ENCODE measurements at places on chromosomes 7 and 10.

GRCh38 chr7:92010215-92010614 lies 69.6 kb downstream of the AKAP9 start:
- DNase-seq, result no peak

GRCh38 chr10:78255796-78256638 lies 222.4 kb downstream of the RPS24 start:
- DNase-seq, result no peak

- DNase-seq, result no peak
Measured at GRCh38 chr10:66301078-66301477, 624.8 kb upstream of the LRRTM3 start.

DNA sequence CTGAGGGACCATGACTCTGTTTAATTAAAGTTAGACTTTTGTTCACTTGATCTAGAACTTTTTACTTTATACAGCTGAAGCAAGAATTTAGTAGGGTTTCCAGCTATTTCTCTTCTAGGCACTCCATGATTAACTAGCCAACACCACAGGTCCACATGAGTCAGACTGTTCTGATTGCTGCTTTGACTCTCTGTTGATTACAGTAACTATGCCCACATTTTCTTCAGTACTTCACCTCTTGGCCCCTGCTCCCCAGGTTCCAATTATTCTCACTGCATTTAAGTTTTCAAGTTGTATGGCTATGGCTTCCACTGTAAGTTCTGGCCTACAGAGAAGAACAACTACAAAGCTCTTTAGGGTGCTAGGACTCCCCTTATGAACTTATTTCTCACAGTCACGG lies 737.2 kb upstream of the IGFBP3 start:
- DNase-seq, result no peak

DNA sequence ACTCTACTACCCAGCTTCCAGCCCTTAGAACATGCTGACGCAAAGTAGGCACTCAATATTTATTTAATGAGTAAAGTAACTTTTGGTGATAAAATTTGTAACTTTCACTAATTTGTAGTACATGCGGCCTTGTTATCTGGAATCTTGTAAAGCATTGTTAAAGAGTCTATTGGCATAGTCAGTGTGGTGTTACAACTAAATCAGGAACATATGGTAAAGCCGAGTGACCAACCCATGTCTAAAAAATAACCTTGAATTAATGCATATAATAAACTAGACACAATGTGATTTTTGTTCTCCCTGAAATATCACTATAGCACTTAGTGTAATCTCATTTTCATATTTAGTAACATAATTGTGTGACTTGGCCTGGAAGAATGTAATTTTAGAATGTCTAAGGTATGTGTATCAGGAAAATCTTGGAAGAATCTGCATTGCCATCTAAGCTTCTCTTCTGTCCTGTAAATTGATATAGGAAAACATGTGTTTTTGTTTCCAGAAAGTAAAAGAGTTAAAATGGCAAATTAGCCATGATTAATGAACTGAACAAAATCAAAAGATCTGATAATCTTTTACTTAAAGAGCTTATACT lies 256.7 kb upstream of the GNAI1 start:
- no peak for DNase-seq

GRCh38 chr10:17787087-17787961 lies 21.8 kb upstream of the MRC1 start:
- DNase-seq, result no peak

DNA sequence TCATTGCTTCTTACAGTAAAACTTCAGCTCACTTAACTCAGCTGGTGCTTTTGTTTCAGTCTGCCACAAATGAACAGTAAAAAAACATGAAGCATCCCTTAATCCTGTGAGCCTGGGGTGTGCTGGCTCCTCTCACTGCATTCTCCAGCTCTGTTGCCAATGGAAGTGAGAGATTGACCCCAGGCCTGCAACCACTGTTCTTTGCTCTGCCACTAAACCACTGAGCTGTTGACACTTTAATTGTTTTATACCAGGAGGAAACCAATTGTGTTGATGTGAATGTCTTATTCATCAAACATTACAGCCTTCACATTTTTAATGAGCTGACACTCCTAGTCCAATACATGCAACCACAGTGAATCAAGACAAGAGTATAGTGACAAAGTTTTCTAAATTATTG lies 69.4 kb upstream of the FZD1 start:
- DNase-seq, result no peak

- no peak for DNase-seq
Measured at GRCh38 chr10:4894335-4894734, 68.3 kb downstream of the AKR1E2 start.

DNA sequence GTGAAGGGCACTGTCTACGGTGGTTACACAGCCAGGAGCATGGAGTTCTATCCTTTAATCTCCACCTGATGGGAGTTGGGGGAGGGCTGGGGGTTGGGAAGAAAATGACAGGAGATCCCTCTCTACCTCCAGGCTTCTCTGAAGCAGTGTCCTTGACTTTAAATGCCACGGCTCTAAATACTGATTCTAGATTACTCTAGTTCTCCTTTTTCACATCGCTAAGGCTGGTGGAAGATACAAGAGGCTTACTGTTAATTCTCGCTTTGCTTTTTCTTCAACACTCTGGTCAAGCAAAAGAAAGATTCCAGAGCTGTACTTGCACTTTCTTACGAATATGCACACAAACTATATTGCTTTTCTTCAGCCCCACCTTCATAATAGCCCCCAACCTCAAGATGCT lies 30.5 kb downstream of the ARL3 start:
- no peak for DNase-seq

- DNase-seq, result no peak
Measured at GRCh38 chr7:36072620-36073019, 80.4 kb upstream of the EEPD1 start.

- no peak for DNase-seq
Measured at GRCh38 chr10:17237149-17237527, 9.1 kb downstream of the VIM start.

- peak; percentile 41 for DNase-seq
Measured at GRCh38 chr10:92690211-92690914, 608 bp downstream of the HHEX start.

- DNase-seq, result no peak
Measured at GRCh38 chr10:52566471-52567246, 205.9 kb downstream of the MBL2 start.

DNA sequence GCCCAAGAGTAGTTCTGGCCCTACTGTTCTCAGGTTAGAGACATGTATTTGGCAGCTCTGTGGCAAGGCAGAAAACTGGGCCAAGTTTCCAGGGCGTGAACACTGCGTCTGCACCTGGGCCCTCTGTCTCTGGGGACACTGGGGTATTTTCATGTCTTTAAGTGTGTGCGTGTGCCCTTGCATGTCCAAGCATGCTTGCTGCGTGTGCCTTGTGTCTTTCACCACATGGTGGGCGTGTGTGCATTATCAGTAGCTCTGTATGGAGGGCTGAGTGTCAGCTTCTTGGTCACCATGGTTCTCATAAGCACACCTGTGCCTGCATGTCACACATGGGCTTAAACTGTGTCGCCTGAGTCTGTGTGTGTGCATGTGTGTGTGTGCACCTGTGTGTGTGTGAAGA lies 69.3 kb downstream of the HIPK2 start:
- no peak for DNase-seq

DNA sequence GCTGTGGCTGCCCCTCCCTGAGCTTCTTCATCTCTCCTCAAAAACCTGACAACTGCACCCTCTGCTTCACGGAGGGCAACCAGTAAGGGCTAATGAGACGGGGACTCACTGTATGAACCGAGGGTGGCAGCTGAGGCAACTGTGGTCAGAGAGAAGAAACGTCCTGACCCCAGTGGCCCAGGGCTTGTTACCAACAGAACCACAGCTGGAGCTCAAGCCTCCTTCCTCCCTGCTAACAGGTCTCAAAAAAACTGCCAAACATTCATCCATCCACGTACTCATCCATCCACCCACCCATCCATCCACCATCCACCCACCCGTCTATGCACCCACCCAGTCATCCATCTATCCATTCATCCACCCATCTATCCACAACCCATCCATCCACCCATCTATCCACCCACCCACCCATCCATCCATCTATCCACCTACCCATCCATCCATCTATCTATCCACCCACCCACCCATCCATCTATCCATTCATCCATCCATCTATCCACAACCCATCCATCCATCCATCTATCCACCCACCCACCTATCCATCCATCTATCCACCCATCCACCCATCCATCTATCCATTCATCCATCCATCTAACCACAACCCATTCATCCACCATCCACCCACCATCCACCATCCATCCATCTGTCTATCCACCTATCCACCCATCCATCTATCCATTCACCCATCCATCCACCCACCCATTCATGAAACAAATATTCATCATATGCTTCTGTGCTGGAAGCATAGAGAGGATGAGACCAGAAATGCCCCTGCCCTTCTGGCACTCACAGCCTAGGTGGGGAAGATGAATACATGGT lies 111.7 kb downstream of the PDGFA start:
- DNase-seq, result no peak

- no peak for DNase-seq
Measured at GRCh38 chr7:81256991-81257390, 338.1 kb upstream of the SEMA3C start.

- DNase-seq, result no peak
Measured at GRCh38 chr10:83678850-83679249, 460.5 kb upstream of the GHITM start.

DNA sequence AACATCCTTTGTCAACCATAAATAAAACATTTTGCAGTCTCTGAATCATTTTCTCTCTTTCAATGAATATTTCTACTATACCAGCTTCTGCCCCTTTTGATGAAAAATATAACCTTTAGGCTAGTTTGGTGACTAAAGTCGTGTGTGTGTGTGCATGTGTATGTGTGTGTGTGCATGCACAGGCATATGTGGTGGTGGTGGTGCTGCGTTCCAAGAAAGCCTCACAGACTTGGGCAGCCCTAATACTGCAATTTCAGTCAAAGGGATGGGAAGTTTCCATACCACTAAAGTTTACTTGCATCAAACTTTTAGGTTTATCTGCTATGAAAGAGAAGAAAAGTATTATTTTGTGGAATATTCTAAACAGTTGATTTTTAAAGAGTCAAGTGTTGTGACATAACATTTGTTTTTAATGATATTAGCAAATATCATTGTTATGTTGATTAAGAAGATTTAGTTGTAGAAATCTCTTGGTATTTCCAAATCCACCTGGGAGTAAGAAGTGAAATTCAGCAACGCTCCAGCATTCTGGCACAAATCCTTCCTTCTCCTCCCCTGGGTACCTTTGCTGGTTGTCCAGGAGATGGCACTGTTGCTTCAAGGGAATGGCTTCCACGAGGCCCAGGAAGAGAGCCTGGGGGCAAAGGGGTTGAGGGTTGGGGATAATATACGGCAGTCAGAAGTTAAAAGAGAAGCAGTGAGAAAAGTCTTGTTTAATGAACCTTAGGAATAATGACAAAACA lies 41.5 kb downstream of the ASB4 start:
- DNase-seq, result no peak

DNA sequence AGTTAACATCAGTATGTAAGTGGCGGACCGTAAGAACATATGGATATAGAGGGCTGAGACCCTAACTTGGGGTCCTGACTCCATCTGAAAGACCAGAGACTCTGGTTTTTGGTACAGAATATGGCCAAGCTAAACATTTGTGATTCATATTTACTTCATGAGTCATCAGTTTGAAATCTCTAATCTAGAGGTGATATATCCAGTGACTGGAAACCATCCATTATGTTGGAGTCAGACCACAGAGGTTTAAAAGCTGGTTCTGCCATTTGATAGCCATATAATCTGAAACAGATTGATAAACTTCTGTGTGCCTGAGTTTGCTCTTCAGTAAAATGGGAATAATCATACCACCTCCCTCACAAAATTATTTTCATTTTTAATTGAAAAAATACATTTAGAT lies 505.3 kb downstream of the SORCS3 start:
- no peak for DNase-seq

- peak; percentile 54 for DNase-seq
Measured at GRCh38 chr10:101032637-101033224, 1.7 kb downstream of the SFXN3 start.

- DNase-seq, result no peak
Measured at GRCh38 chr7:45645141-45645969, 71.2 kb downstream of the ADCY1 start.

DNA sequence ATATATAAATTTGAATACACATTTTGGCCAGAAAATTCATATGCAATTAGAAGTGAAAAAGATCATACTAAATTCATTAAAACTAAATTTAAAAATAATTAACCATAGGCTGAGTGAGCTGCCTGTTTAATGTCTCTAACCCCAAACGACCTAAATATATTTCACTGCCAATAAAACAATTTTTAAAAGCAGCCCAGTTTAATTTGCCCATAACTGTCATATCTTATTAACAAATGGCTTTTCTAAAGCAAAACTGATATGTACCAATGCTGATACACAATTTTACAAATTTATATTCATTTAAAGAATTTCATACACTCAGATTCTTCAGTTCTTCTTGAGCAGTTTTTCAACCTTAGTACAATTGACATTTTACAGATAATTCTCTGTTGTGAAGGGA lies 99.9 kb downstream of the CACNA2D1 start:
- no peak for DNase-seq

- no peak for DNase-seq
Measured at GRCh38 chr10:97138846-97139245, 46.9 kb downstream of the SLIT1 start.

- DNase-seq, result no peak
Measured at GRCh38 chr7:88399036-88399435, 92.3 kb upstream of the STEAP4 start.

GRCh38 chr7:136925044-136925443 lies 56.6 kb downstream of the CHRM2 start:
- DNase-seq, result no peak
